RPMI8226 (cell line): ENCODE measurements at places on chromosomes 3 and 15.

- DNase-seq = no peak
Measured at GRCh38 chr15:47288794-47289193, 428.5 kb upstream of the SEMA6D start.

GRCh38 chr3:78112291-78113010 is 1072.6 kb downstream of the ROBO2 start:
- no peak for DNase-seq

GRCh38 chr3:128152419-128153155 is 694 bp upstream of the EEFSEC start:
- no peak for DNase-seq

- no peak for DNase-seq
Measured at GRCh38 chr15:57477736-57478522, 101.6 kb downstream of the CGNL1 start.

DNA sequence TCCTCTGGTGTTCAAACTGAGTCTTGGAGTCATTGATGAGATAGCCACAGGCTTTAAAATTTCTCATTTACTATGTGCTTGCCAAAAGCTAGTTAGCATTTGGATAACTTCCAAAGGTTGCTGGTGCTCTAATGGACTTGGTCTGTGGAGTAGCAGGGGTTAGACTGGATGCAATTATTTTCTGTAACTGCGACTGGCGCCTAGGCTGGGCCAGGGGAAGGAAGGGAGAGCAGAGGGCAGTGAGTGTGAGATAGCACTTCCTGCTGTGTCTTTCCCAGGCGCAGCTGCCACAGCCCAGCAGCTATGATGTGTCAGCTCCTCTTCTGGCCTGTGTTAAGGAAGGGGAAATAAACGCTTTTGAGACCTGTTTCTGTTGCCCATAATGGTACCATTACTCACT is 98.6 kb downstream of the MYRIP start:
- no peak for DNase-seq

DNA sequence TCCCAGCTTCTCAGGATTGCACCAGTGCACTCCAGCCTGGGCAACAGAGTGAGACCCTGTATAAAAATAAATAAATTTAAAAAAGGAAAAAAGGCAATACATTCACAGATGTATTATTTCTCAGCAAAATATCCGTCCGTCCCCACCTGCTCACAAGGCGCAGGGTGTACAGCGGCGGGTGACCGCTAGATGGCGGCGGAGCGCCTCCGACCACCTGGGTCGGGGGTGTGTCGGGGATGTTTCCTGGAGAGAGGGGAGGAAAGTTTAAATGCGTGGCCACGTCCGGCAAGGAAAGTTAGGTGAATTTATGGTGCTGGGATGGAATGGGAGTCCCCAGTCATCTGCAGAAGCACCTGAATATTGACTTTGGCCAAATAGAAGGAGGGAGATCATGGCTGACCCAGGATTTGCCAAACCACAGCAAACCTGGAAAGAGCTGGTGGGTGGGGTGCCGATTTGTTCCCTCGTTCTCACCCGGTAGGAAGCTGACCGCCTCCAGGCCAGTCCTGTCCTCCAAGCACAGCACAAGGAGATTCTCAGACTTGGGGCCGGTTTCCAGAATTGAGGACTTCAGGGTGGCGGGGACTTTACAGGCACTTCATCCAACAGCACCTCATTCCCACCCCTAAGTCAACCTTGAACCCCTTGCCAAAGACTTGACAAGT is 88.3 kb downstream of the TMEM266 start:
- DNase-seq = peak; percentile 81

DNA sequence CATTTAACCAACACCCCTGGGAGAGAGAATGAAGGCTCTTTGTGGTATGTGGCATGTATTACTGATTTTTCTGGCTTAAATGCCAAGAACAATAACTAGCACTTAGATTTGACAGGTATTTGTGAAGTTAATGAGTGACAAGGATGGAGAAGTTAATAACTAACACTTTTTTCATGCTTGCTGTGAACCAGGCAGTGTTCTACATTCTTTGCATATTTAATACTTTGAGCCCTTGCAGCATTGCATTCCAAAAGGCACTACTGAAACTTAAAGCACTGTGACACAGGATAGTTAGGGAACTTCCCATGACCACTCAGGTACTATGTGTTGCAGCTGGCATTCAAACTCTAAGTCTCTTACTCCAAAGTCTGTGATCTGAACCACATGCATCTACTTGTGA is 650.6 kb downstream of the ZPLD1 start:
- DNase-seq = no peak

GRCh38 chr3:112460519-112461195 is 38.6 kb downstream of the BTLA start:
- DNase-seq = no peak

GRCh38 chr3:83843716-83844115 is 1115.1 kb upstream of the CADM2 start:
- no peak for DNase-seq

DNA sequence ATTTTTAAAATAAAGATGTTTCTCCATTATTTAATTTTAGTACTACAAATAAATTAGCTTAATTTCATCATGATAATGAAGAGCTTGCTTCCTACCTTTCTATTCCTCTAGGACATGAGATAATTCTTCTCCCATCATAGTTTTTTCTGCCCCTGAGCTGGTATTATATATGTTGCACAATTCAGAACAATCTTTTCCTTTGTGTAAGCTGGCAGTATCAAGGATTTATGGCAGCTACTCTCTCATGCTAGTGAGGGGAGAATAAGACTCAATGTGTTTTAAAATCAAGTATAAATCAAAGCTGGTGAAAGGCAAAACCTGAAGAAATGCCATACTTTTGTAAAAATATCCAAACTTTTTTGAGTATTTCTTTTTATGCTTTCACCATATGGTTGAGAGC is 1405.3 kb downstream of the SI start:
- DNase-seq = no peak

- DNase-seq = no peak
Measured at GRCh38 chr3:178284181-178284580, 252.1 kb upstream of the KCNMB2 start.

- no peak for DNase-seq
Measured at GRCh38 chr15:36407647-36408046, 171.8 kb upstream of the CDIN1 start.

- DNase-seq = peak; percentile 94
Measured at GRCh38 chr3:184561061-184561912, at the start of gene EPHB3. TSS of gene EPHB3 (plus strand) at chr3:184561785. CDS start at chr3:184562236, 451 bp downstream.
